ENCODE measurements at places on chromosomes 5 and 9. TPM values are rescaled to one million over a fixed set of nuclear protein-coding genes. Genes with fewer than 3 reads are reported as not detected.

ANKRD20A1 gene
- 1.0 TPM for total RNA-seq

FSTL4 gene
- 4.0 TPM for total RNA-seq

LCP2 gene
- not detected for total RNA-seq

C9 gene
- total RNA-seq, result not detected

BTNL3 gene
- not detected for total RNA-seq

PKN3 gene
- total RNA-seq, result 16.7 TPM

C9orf153 gene
- 0.46 TPM for total RNA-seq

PDE6A gene
- 0.13 TPM for total RNA-seq

CER1 gene
- total RNA-seq, result not detected

Data from A549 treated with CORT108297 at 1 μM for 4 hours (cell line).